ENCODE measurements at places on chromosomes 2 and 18.

GRCh38 chr18:37441821-37442220 lies 123.8 kb downstream of the CELF4 start:
- no peak for DNase-seq

DNA sequence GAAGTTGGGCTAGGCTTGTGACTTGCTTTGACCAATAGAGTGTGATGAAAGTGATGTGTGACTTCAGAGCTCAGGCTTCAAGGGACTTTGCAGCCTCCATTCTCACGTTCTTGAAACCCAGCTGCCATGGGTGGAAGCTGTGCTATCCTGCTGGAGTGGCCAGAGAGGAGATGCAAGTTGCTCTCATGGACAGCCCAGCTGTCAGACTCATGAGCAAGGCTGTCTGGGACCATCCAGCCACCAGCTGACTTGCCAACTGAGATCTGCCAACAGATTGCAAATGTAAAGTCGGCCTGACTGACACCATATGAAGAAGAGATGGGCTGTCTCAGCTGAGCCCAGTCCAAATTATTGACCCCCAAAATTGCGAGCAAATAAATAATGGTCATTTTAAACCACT lies 226.4 kb upstream of the CXCR4 start:
- no peak for DNase-seq

DNA sequence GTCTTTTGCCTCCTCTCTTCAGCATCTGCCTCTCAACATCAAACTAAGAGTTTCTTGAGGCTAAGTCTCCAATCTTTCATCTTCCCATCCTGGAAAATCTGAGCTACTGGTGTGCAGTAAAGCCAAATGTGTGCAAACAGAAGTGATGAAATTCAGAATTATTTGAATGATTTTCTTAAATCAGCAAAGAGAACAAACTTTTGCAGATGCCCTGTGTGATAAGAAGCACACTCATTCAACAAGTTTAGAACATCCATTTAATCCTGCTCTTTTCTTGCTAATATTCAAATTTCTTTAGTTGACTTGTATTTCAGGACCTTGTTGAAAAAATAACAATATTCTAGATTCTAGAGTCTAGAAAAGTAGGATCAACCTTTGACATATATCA lies 1374.9 kb upstream of the CELF4 start:
- DNase-seq = no peak

DNA sequence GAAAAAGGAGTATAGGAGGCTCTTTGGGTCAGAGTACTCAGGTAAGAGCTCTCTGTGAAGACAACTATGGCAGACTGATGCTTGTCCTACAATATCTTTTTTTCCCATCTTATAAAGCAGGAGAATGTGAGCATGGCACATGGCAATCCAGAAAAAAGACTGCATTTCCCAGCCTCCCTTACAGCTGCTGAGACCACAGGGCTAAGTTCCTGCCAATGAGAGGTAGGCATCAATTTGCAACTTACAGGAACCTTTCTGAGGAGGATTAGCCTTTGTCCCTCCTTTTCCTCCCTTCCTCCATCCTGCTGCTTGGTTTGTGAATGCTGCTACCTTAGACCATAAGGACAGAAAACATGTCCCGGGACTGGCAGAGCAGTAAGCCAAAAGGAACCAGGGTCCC lies 37.8 kb upstream of the ST8SIA5 start:
- DNase-seq = no peak

- no peak for DNase-seq
These were observed 793.5 kb upstream of the SOX11 start for GRCh38 chr2:4898706-4899105.

- DNase-seq = no peak
These were observed 683.0 kb downstream of the SLC4A3 start for GRCh38 chr2:220310451-220310861.

- DNase-seq = no peak
These were observed 57.8 kb upstream of the RGPD5 start for GRCh38 chr2:109736177-109736827.

- DNase-seq = no peak
These were observed 65.3 kb upstream of the EPB41L5 start for GRCh38 chr2:119947535-119947934.

DNA sequence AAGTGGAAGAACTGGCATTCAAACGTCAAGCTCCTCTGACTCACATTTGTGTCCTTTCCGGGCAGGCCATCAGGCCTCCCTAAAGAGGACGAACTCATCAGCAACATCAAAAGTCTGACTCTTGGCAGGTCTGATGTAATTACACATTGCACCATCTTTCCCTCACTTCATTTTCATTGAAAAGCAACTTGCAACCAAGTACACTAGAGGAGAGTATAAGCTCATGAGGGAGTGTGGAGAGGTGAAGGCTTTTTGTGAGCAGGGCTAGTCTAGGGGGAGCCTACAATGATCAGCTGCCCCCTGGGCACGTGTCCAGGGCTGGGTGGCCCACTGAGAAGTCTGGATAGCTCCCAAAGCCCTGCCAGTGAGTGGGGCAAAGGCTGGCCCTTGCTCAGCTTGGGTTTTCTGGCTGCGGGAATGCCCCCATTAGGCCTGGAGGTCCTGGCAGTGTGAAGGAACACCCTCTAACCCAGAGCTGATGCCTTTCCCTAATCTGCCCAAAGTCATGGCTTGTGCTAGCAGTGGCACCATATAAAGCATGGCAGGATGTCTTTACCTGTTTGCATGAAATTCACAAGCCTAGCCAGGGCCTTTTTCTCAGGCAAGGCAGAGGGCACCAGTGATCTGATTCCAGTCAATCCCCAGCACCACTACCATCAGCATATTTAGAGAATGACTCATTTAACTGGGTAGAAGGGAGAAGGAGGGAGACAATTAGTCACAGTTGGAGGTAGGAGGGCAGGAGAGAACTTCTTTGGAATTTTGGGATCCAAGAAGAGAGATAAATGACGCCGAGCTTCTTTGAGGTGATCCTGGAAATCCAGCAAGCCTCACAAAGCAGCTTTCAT lies 8.5 kb upstream of the DAW1 start:
- no peak for DNase-seq

DNA sequence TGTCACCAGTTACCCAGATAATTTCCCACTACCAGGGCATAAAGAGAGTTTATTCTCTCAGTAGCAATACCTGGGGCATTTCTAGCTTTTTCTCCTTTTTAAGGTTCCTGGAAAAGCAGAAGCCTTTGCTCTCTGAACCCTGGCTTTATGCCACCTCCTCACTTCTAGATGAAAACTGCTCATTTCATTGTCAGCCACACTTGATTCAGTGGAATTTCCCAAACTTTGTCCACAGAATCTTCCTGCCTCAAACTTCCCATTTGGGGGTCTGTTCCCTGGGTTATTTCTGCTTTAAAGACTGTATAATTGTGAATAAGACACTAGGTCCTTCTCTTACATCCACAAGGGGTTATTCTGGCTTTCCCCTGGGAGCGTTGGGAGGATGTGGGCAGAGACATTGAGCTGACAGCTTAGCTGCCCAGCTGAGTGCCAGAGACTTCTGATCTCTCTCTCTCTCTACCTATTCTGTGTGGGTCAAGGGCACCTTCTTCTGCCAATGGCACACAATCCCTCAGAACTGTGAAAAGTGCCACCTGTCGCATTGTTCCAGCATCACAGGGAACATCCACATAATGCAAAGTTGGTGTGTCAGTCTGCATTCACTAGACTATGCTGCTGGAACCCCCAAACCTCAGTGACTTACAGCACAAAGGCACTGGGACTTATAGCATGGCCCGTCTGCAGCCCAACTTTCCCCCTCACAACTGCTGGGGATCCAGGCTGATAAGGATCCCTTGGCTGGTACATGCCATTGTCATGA lies 19.9 kb upstream of the NRP2 start:
- DNase-seq = no peak

GRCh38 chr2:7692657-7693161 lies 775.5 kb downstream of the RNF144A start:
- DNase-seq = no peak

- DNase-seq = no peak
These were observed 343.8 kb downstream of the PID1 start for GRCh38 chr2:228927028-228928010.

DNA sequence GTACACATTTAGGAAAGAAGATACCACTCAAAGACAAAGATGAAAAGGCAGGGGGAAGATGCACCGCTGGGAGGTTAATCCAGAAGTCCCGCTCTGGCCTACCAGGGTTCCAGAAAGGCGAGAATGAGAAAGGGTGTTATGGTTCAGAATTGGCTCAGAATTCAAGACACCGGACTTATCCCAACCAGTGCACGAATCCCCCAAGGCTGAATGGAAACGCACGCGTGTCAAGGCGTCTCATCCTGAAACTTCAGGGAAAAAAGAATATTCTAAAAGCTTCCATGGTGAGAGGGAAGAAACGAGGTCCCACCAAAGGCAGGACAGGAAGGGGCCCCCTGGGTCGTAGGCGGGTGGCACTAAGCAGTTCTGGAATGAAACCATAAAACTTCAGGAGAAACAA lies 71.9 kb downstream of the SLC66A2 start:
- DNase-seq = no peak

GRCh38 chr2:121818546-121818945 lies 63.1 kb downstream of the TSN start:
- DNase-seq = no peak

DNA sequence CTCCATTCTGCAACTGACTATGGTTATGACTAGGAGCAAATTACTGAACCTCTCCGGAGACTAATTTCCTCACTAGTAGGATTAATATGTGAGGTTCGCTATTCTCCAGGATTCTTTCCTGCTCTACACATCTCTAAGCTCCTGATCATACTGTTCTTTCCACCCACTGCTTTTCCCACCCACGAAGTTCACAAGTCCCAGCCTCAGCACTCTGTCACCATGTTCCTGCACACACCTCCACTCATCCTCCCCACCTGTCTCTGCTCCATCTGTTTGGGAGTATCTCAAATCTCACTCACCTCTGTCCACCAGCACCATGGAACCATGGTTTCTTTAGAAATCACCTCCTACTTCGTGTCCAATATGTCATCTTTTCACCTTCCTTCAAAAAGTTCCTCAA lies 185.3 kb downstream of the LRATD1 start:
- DNase-seq = no peak

GRCh38 chr2:164485541-164485940 lies 135.7 kb downstream of the GRB14 start:
- DNase-seq = no peak

DNA sequence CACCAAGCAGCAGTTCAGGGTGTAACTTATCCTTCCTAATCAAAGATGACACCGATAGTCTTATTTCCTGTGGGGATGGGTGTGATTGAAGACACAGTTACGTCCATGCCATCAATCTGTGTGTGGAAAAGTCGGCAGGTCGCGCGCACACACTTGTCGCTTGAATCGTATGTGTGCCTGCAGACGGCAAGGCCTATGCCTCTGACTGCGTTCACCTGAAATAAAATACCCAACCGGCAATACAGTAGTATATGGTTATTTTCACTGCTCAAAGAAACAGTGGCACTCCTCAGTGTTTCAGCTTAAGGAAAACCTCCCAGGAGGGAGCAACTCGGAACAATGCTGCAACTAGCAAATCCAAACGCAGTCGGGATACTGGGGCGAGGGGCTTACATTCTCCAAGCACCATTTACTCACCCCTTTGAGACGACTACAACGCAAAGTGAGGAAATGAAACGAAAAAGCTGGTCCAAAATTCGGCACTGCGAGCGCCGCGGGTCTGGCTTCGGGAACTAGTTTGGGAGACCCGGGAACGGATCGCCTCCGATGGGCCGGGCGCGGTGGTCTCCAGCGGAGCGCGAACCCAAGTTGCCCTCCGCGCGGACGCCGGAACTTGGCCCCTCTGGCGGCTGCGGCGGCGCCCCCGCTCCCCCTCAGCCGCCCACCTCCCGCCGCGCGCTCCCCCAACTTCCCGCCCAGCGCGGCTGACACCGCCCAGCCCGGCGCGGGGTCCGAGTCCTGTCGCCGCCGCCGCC lies 675 bp downstream of the PRKD3 start:
- DNase-seq = peak; percentile 39

DNA sequence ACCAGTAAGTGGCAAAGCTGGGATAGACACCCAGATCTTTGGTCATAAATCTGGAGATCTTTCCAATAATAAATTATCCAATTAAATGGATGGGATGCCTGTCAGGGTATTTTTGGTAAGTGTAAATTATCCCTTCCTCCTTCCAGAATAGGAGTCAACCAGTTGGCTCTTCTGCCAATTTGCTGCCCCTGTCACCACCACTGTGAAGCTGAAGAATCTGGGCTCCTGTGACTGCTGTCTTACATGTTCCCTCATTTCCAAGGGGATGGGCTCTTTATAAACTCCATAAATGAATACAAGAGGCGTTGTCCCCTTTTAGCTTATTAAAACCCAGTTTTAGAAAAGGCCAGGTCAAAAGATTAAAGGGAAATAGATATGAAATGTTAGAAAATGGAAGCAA lies 17.8 kb upstream of the BMP10 start:
- DNase-seq = no peak

DNA sequence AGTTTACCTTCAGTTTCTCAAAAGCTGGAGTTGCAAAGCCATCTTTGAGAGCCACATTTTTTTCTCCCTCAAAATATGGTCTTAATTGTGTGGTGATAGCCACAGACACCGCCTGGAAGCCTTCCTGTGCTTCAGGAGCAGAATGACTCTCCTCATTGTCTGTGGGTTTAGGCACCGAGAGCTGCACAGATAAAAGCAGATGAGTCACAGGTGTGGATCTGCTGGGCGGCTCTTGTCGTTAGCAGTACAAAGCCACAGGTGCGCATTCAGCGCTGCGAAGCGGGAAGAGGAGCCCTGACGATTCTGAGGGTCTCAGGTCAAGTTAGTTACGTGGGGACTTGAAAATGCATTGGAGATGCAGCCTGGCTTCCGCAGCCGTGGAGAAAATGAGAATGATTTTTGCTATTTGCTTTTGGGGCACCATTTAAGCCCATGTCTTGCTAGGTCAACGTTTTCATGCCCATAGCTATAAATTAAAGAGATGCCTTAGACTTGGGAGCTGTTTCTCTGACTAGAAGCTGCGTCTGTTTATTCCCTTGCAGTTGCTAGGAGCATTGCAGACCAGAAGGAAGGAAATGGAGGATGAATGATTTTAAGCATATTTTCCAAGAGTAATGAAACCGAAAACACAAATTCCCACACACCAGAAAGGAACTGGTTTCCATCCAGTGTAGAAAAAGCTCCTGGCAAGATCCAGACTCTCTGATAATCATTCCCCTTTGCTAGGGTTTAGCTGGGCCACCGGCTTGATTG lies 51.5 kb downstream of the KLHL29 start:
- no peak for DNase-seq

GRCh38 chr2:61887717-61888266 lies 664 bp downstream of the CCT4 start:
- no peak for DNase-seq

DNA sequence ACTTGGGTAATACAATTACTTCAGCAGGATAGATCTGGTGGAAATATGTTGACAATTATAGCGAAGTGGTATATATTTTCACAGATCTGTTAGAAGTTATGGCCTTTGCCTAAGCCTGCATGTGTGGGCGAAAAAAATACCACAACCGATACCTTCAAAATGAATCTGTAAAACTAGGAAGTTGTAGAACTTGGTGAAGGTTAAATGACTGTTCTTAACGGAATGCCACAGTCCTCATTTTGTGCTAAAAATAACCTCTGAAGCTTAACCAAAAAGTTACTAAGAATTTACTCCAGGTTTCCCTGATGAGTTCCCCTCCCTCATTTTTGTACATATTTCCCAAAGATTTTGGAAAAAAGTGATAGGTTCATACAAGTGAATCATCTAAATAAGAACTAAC lies 550.7 kb downstream of the THSD7B start:
- no peak for DNase-seq
